ENCODE measurements at places on chromosomes 2 and 18.

DNA sequence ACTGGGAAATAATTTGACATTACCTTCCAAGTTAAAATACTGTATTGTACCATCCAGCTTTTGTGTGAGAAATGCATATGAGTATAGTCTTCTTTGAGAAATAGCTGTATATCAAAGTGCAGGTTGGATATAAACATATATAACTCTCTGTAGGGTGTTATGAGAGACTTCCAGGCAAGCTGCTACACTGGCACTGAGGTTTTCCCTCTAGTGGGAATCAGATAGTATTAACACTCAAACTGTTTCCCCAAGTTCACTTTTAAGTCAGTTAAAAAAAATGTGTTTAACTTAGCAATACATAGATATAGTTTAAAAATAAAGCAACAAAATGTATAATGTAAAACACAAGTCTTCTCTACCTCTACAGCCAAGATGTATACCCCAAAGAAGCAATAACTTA, 368.4 kb upstream of the SLC8A1 start:
- DNase-seq = no peak

DNA sequence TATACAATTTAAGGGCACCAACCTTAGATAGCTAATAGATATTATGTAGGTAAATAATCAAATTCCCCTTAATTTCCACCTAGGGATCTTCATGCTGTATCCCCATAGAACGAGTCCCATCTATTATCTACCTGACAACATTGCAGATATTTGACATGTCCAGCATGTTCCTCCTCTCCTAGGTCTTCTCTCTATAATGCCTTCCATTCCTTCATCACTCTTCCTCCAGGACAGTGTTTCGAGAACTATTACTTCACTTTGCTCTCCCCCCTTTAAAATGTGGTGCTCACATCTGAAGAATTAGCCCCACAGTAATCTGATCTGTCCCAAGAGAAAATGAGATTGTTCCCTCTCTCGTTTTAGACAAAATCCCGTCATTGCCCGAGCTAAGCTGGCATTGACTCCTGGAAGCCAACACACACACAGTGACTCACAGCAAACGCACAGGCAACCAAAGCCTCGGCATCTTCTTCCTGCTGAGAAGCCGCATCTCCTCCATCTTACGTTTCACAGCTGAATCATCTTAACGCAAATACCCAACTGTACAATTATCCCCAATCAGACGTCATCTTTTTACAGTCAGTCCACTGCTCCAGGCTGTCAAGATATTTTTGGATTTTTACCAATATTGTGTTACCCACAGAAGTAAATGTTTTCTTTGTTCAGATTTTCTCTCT, 162.9 kb upstream of the AGAP1 start:
- DNase-seq = no peak

- no peak for DNase-seq
These were observed 27.2 kb downstream of the TMEM177 start for GRCh38 chr2:119706221-119706620.

- DNase-seq = no peak
These were observed 460.2 kb upstream of the UBE2E3 start for GRCh38 chr2:180520206-180520605.

- no peak for DNase-seq
These were observed 24.5 kb downstream of the MFSD6 start for GRCh38 chr2:190432567-190433231.

- DNase-seq = no peak
These were observed 68.3 kb downstream of the VWA3B start for GRCh38 chr2:98155291-98155690.

- no peak for DNase-seq
These were observed 118.3 kb upstream of the NETO1 start for GRCh38 chr18:72986103-72986502.

DNA sequence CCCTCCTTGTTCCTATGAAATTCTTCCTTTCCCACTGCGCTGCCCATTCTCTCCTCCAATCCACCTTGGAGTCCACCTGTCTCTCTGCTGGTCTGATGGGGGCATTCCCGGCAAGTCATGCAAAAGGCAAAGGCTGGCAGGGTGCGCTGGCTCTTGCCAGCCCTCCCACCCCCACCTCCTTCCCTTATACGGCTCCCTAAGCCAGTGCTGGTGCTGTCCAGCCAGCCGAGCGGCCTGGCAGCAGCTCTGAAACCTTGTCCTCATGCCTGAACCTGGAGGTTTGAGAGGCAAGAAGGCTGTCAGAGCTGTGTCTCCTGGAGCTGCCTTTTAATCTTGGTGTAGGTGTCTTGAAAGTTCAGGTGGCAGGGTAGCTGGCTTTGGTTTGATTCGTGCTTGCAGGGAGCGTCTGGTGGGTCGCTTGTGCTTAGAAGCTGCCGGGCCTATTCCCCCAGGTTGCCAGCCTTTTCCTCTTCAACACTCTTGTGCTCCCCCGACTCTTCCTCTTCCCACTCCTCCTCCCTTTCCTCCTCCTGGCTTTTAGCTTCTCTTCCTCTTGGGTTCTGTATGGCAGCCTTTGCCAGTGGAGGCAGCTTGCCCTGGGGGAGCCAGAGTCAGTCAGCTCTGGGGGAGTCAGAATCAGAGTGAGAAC, 748 bp downstream of the LIPG start:
- DNase-seq = no peak

DNA sequence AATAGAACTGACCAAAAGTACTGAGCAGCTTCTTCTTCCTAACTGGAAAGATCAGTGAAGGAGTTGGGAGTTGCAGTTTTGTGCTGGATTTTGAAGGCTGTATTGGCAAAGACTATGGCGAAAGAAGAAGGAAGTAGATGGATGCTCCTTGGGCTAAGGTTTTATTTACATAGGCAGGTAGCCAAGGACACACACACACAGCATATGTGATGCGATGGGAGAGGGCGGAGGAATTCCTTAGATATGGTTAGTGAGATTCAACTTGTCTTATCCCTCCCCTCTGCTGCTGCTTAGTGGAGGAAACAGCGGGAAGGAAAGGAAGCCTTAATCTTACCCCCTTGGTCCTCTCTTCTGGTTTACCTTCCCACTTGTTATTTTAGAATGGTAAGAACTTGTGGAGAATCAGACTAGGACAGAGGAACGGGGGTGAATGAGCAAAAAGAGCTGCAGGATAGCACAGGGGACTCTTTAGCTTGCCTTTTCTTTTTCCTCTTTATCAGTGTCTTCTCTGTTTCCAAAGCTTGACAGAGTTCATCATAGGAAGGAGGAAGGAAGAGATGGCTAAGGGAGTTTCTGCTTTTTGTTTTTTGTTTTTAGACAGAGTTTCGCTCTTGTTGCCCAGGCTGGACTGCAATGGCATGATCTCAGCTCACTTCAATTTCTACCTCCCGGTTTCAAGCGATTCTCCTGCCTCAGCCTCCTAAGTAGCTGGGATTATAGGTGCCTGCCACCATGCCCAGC, 87.9 kb downstream of the OSBPL6 start:
- no peak for DNase-seq

DNA sequence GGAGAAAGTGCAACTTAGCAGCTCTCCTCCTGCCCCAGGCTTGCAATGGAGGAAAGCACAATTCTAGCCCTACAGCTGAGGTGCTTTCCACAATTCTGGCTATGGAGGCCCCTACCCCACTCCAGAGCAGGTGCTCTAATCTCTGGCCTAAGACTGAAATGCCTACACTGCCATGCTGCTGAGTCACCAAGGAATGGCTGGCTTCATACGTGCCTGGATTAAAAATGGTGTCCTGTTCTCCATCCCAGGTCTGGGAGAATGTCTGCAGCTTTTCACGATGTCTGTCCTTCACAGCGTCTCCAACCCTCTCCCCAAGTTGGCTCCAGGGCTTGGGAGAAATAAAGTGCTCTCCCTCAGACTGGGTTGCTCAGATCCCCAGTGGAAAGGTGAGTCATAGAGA, 48.5 kb downstream of the MBOAT2 start:
- no peak for DNase-seq

GRCh38 chr2:19801367-19802080, 100.3 kb downstream of the TTC32 start:
- DNase-seq = no peak

DNA sequence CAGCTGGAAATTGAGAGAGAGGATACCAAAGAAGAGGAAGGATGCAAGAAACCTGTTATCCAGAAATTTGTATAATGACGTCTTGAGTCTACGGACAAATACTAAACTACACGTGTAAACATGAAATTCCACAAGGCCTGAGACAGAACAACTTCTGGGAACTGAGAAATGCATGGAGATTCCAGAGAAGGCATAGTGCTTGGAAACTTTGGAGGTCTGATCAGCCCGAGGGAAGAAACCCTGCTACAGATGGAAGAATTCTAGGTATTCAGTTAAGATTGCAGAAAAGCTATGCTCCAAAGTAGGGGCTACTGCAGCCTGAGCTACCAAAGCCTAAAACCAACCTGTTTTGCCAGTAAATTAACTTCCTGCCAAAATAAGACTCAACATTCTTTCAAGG, 120.4 kb downstream of the PDCL3 start:
- DNase-seq = no peak

- DNase-seq = no peak
These were observed 1.1 kb upstream of the NCKAP5 start for GRCh38 chr2:133569286-133569830.

DNA sequence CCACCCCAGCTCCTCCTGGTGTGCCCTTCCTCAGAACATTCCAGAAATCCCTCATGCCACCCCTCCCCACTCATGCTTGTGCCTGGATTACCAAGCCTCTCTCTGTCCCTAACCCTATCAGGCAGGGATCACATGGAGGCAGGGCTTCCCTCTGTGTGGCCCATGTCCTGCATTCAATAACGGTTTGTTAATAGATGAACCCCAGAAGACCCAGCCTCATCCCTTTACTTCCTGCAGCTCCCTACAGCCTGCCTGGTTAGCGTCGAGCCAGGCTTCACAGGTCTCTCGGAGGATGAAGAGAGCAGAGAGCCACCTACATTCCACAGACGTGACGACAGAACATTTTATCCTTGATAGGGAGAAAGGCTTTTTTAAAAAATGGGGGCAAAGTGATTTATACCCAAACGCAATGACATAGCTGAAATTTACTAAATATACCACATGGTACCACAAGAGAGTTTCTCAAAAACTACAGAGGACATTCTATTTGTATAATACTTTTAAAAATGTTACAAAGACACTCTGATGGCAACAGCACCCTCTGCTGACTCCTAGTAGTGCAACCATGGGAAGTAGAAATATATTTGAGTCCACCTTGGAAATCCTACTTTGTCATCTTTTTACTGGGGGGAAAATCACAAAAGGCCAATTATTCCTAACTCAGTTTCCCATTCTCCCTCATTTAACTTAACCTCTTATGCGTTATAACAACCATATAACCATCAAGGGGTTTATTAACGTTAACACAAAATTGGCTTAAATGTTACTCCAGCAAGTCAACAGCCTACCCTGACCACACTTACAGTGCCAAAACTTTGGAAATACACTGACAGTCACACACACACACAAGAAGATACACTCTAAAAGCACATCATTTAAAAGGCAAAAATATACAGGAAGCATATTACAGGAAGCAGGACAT, 30.7 kb downstream of the FBXO15 start:
- no peak for DNase-seq

DNA sequence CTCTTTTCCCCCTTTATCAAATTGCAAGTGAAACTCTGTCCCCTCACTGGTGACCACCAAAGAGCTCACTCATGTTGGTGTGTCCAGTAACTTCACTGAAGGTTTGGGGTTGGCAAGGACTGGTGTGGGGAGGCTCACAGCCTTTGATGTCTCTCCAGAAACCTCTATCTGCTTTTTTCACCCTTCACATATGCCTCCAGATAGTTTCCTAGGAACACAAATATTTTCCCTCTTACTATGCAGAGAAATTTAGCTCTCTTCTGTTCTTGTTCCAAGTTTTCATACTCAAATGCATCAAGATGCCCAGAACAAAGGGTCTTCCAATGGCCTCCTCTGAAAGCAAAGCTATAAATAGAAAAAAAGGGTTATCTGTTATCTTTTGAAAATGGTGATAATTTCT, 20.7 kb downstream of the DTNA start:
- no peak for DNase-seq

DNA sequence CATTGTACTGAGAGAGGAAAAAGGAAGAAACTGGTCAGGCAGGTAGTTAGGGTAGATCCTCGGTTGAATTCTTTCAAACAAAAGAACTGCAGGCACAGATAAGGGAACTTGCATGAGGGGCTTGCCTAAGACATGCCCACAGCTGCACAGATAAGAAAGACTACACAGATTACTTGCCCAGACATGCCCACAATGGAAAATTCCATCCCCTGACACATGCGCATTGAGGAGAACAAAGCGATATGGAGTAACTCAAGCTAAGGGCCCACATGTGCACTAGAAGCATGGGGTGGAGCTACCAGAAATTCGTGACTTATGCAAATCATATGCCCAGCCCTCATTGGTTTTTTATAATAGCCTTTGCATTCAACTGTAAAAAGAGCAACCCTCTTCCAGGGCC, 181.3 kb upstream of the ZNF521 start:
- DNase-seq = no peak

GRCh38 chr2:171289991-171290390, 129.3 kb upstream of the TLK1 start:
- no peak for DNase-seq

DNA sequence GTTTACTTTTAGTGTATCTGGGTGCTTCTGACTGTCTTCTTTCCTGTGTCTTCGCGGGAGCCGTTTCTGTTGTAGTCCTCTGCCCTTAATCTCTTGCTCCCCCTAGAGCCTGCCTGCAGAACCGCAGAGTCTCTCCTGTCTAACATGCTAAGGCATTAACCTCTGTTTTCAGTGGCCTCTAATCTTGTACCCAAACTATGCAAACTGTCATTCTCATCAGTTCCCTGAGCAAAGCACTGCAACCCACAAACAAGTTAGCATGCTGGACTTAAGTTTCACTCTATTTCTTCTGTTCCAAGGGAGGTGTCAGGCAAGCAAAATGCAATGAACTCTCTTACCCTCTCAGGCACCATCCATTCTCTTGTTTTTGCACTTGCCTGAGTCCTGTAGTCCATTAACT, 138.4 kb downstream of the OTX1 start:
- DNase-seq = peak; percentile 60

- DNase-seq = no peak
These were observed 39.4 kb downstream of the HADHB start for GRCh38 chr2:26284132-26284531.

DNA sequence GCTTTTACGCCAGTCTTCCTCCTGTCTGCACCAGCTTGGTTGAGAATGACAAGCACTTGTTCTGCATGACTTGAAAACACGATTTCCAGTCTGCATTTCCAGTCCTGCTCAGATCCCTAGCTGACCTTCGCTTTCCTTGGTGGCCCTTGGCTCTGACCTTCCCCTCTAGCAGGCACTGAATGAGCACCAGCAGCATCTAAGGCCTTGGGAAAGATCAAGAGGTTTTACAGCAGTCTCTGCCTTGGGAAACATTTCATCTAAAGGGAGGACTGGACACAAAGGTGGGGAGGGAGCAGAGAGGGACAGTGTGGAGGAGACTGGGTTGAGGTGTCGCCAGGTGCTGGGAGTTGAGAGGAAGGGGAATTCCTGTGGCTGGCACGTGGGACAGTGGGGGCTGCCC, 30.5 kb downstream of the NTSR2 start:
- DNase-seq = no peak

- DNase-seq = no peak
These were observed 174.5 kb upstream of the MGAT5 start for GRCh38 chr2:134079373-134079772.

DNA sequence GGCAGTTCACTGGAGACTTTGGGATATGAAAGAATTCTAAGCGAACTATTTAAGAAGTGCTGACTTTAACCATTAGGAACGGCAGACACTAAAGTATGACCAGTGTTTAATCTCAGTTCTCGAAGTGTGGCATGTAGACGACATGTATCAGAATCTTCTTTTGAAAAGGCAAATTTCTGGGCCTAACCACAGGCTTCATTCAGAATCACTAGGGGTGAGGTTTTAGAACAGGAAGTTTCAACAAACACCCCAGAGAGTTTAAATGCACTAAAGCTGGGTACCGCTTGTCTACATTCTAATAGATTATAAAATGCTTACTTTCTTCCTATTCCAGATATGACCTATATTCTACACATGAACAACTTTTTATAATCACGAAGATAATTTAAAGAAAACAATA, 180.3 kb downstream of the ANKRD44 start:
- no peak for DNase-seq

Measured in glutamatergic neuron (in vitro differentiated cells).